CD4-positive, alpha-beta T cell treated with Interleukin-2 at 100 ng/mL for 4 hours (primary cell): ENCODE measurements at places on chromosomes 5 and 9.

DNA sequence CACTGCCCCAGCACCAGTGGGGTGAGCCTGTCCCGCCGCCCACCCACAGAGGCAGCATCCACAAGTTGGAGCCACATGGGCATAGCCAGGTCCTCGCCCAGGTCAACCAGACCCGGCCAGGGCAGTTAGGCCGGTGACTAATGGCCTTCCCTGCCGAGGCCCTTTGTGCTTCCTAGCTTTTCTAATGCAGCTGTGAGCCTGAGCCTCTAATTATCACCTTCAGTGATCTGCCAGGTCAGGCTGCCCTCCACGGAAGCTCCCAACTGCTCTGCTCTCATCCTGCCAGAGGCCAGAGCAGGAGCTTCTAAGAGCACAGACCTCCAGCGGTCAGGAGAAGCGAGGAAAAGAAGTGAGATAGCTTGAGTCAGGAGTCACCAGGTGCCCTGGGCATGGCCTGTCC, 87.1 kb upstream of the PPP1R26 start:
- DNase-seq: no peak

GRCh38 chr5:113866763-113867162, 353.3 kb downstream of the YTHDC2 start:
- DNase-seq: no peak

GRCh38 chr9:132160802-132161742, 786 bp upstream of the NTNG2 start:
- DNase-seq: peak; percentile 66

DNA sequence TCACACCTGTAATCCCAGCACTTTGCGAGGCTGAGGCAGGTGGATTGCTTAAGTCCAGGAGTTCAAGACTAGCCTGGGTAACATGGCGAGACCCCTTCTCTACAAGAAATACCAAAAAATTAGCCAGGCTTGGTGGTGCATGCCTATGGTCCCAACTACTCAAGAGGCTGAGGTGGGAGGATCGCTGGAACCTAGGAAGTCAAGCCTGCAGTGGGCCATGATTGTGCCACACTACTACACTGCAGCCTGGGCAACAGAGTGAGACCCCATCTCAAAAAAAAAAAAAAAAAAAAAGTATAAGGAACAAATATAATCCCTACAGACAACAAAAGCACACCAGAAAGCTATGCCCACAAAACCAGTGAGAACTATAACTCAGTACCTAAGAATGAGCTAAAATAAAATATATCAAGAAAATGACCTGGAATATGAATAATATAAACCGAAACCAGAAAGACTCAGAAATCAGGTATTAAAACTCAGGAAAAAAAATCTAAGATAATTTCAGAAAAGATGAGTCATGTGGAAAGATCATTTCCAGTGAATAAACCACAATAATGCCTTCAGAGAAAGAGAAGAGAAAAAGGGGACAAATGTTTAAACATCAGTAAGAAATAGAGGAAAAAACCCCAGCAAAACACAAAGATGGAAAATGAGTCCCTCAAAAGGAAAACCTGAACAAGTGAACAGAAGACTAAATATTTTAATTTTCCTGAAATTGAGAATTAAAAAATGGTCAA, 57.4 kb downstream of the GOLPH3 start:
- no peak for DNase-seq

- DNase-seq: no peak
Measured at GRCh38 chr5:133881576-133882388, 86.6 kb downstream of the C5orf15 start.

DNA sequence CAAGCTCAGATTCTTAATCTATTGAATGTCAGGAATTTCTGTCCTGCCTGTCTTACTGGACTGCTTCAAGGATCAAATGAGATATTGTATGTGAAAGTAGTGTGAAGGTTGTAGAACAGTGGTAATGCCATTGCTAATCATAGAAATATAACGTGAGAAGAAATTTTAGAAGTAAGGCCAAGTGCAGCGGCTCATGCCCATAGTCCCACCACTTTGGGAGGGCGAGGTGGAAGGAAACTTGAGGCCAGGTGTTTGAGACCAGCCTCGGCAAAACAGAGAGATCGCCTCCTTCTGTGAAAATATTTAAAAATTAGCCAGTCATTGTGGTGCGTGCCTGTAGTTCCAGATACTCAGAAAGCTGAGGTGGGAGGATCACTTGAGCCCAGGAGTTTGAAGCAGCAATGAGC, 5.1 kb upstream of the HSPA5 start:
- no peak for DNase-seq

DNA sequence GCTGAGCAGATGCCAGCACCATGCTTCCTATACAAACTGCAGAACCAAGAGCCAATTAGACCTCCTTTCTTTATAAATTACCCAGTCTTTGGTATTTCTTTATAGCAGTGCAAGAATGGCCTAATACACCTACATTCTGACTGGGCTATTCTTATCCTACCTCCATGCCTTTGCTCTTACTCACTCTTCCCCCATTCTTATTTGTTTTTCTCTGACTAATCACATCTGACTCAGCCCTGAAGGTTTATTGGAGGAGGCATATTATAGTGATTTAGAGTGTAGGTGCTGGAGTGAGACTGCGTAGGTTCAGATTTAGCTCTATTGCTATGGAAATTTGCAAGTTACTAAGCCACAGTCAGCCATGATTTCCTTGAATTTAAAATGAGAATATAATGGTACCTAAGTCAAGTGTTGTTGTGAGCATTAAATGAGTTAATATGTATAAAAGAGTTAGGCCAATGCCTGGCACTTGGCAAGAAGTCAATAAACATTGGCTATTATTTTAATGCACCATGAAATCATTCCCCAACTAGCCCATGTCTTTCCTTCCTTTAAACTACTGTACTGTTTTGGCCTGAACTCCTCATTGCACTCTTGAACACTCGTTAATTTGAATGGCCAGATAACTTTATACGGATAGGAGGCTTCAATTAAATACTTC, 531.2 kb upstream of the ZNF608 start:
- DNase-seq: no peak

DNA sequence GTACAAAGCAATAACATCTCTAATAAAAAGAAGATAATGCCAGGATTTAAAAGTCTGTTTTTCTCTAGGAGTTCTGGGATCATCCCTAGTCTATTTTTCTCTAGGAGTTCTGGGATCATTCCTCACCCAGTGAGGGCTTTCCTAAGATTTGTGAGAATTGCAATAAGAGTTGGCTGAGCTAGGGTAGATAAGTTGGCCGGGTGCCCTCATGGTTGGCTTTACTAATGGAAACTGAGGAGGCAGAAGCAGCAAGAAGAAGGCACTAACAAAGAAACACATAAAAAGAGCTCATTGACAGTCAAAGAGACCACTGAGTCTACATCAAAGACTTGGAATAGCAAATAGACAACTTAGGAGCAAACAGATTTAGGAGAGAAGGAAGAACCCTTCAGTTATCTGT, 4.2 kb downstream of the SLC1A3 start:
- no peak for DNase-seq

DNA sequence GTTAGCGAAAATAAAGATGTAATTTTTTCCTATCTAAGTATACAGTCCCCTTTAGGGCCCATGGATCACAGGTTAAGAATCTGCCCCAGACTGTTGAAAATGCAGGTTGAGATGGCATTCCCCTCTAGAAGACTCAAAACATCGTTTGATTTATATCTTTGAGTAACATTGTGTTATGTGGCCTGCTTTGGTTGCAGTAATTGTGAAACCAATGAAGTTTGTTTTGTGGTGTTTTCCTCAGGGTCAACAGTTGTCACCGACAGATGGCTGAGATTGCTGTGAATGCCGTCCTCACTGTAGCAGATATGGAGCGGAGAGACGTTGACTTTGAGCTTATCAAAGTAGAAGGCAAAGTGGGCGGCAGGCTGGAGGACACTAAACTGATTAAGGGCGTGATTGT, 7.8 kb downstream of the CCT5 start:
- DNase-seq: no peak

DNA sequence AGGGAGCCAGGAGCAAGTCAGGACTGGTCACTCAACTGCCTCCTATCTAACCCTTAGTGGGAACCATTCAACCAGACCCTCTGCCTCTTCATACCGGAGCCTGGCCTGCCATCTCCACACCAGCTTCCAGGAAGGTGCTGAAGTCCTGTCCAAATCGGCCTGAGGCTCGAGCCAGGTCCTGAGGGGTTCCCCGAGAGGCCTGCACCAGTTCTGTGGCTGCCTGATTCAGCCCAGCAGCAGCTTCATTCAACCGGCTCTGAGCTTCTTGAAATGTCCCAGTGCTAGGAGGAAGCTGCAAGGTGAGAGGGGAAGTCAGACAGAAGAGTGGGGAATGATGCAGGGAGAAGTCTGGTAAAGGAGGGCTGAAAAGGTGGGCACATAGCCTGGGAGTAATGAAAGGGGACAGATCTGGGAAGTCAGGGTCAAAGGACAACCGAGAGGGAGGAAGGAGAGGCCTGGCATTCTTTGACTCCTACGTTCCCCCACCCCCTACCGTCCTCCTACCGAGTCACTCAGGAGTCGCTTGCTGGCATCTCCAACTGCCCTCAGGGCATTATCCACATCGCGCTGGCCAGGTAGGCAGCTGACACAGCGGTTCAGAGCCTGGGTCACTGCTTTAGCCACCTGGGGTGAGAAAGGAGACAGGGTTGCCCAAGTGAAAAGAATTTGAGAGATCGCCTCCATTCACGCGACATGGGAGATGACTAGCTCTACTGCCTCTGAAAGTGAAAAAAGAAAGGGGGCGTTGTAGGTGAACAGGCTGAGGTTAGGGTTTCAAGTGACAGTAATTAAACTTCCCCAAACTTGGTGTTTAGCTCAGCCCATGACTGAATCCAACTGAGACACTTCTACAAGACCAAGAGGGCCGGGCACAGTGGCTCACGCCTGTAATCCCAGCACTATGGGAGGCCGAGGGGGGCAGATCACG, 20.2 kb downstream of the TLN1 start:
- DNase-seq: no peak

- DNase-seq: no peak
Measured at GRCh38 chr5:72410688-72411295, 90.6 kb downstream of the PTCD2 start.

DNA sequence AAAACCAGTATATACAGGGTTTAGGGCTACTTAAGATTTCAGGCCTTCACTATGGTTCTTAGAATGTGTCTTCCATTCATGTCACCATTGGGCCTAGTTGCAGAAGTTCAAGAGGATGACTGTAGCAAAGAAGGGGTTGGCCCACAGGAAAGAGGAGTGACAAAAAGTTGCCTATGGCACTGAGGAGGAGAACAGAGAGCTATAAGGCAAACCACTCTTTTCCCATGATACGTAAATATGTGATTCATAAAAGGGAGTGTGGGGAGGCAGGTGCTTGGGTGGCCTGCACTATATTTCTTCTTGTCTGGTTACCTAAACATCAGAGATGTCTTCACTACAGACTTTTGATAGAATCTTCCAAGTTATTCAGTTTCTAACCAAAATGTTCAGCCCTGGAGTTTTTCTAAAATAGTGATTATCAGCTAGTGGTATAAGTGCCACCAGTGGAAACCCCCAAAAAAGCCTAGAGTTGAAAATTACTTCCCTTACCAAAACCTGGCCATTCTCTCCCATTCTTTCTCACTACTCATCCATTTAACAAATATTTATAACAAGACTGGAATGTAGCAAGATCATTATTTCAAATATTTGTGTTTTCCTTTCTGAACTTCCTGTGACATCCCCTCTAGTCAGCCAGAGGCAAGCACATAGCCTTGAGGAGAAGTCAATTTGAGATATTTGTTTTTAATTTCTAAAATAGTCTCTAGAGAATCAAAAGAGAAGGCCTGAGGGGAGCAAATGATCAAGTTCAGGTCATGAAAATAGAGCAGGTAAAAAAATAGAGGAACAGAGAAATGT, 367.4 kb downstream of the EFNA5 start:
- no peak for DNase-seq

GRCh38 chr9:106886111-106887046, 23.4 kb downstream of the ZNF462 start:
- DNase-seq: no peak

GRCh38 chr5:88748666-88749065, 134.3 kb downstream of the MEF2C start:
- DNase-seq: no peak

DNA sequence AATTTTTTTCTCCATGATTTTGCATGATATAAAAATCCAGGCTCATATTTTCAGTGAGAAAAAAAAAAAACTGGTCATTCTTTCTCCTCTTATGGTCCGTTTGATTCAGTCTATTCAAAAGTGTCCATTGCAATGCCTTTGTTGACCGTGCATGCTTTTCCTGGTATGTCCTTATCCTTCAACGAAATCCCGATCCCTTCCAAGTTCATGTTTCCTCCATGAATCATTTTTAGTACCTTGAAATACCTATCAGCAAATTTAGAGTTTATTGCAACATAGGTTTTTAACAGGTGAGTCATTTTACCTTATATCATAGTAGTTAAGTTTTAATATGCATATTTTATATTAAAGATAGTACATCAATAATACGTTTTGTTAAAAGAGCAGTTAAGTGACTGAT, 773.8 kb upstream of the CHD1 start:
- no peak for DNase-seq

GRCh38 chr9:19998823-19999455, 210.1 kb upstream of the SLC24A2 start:
- DNase-seq: no peak

- DNase-seq: no peak
Measured at GRCh38 chr5:77867194-77867691, 91.1 kb upstream of the TBCA start.

DNA sequence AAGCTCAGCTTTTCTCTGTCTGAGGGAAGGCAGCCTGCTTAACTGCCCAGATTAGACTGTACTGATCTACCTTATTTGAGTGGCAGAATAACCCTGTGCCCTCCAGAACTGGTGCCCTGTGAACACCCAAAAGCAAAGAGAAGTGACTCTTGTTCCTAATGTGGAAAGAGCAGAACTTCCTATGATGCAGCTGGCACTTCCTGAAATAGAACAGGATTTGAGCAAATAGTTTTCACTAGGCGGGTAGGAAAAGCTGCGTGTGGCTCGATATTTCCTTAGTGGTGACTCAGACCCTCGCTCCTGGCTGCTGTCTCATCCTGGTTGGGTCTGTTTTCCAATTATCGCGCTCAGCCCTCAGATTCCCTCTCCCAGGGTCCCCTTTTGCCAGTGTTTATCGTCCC, 89.9 kb downstream of the SH3TC2 start:
- DNase-seq: no peak

GRCh38 chr5:95884017-95884325, 61.4 kb upstream of the GLRX start:
- no peak for DNase-seq

DNA sequence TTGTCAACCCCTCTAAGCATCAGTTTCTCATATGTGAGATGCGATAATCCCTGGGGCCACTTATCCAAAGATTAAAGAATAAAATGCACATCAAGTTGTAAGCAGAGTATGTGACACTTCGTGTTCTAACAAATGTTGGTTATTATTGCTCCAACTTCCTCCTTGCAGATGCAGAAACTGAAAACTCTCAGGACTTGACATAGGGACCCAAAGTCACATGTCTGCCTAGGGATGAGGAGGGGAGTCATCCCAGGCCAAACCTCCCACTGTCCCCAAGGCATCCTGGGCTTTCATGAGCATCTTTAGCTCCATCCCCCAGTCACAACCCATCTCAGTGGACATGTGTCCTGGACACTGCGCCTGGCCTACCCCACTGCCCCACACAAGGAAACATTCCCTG, 27.5 kb upstream of the SYK start:
- no peak for DNase-seq
